ENCODE measurements at places on chromosomes 16 and 17.
A peak's percentile ranks its signal among the peaks of the same experiment; 100 is the strongest.

DNA sequence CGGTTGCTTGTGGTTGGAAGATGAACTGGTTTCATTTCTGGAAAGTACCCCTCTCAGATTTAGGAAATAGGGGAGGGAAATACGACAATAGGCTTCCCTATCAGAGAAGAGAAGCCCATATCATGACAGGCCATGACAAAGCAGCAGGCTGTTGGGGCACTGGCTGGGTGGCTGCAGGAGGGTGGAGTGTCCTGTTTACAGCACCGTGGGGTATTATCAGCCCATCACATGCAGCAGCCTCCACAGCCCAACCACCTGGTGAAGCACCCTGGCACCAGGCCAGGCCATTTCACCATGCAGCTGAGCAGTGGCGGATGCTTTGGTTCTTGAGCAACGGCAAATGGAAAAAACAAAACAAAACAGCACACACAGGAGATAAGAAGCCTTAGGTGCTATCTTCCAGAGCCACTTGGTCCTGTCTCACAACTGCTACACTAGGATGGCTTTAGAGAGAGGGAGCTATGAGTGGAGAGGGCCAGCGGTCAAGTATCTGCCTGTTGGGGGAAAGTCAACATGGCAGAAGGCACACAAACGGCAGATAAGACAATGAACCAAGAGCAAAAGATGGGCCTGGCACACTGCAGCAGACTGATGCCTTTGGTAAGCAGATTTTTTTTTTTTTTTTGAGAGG, 24.2 kb downstream of the FAM117A start:
- DNase-seq: peak; percentile 22

DNA sequence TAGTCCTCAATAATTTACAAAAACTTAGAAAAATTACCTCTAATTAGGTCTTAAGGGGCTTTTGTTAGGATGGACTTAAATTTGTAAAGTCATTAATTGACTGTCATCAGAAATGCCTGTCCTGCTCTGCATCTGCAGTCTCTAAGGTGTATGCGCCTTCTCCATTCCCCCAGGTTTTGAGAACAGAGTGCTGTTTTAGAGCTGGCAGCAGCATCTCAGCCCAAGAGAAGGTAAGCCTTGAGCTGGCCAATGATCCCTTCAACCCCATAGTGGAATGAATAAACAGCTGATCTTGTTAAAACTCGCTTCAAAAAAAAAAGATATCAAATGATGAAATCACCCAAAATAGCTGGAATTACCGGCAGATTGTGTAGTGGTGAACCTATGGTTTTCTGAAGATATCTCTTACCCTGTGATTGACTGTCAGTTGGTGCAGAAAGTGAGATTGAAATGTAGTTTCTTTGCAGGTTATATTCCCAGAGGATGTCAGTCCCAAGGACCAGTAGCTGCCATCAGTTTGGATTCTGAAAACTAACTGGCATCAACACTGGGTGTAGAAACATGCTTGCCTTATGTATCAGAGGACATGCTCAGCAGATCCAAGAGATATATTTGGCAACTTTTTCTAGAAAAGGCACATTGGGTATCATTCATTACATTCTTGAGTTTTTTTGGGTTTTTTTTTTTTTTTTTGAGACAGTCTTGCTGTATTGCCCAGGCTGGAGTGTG, 25.7 kb downstream of the TRPV2 start:
- no peak for DNase-seq

GRCh38 chr16:70793851-70794502, 7.0 kb downstream of the VAC14 start:
- DNase-seq: no peak

GRCh38 chr17:2029911-2030778, at the start of gene DPH1:
DPH1 (plus strand) TSS chr17:2030153; CDS start chr17:2030170, 17 bp downstream.
- peak; percentile 94 for DNase-seq

- no peak for DNase-seq
Observed at GRCh38 chr17:2892305-2892971, 96.2 kb downstream of the RAP1GAP2 start.

DNA sequence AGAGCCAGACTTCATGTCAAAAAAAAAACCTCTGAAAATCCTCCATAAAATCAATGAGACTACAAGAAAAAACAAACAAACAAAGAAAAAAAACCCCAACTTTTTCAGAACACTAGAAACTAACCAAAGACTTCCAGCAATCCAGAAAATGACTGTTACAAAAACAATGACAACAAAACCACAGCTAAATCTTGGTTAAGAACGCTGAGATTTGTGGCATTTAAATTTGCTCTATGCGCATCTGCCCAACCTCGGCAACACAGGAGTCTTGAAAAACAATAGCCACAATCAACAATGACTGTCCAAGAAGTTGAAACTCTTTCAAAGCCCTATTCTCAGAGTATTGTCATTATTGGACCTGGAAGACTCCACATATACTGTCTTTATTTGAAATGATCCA, 402.4 kb downstream of the ZFHX3 start:
- DNase-seq: no peak

GRCh38 chr16:4519274-4520058, 19.1 kb downstream of the CDIP1 start:
- DNase-seq: no peak

All from brain (organoid and tissue), 16 donors.